ENCODE measurements at places on chromosomes 1 and 21. TPM values are rescaled to one million over a fixed set of nuclear protein-coding genes. Genes with fewer than 3 reads are reported as not detected.

The ADORA3 gene
- total RNA-seq: not detected

The TMPRSS15 gene
- total RNA-seq: not detected

The S100B gene
- not detected for total RNA-seq

The CASQ1 gene
- 4.4 TPM for total RNA-seq

The MAP3K7CL gene
- not detected for total RNA-seq

The PGLYRP3 gene
- not detected for total RNA-seq

The PTPRU gene
- total RNA-seq: 24.6 TPM

The LGR6 gene
- 0.41 TPM for total RNA-seq

The MRPL9 gene
- 214 TPM for total RNA-seq

The ZNF670 gene
- total RNA-seq: 16.4 TPM

The GNAT2 gene
- not detected for total RNA-seq

The CRYAA gene
- total RNA-seq: not detected

The ADAM30 gene
- not detected for total RNA-seq

The GCSAML gene
- total RNA-seq: not detected

DNA sequence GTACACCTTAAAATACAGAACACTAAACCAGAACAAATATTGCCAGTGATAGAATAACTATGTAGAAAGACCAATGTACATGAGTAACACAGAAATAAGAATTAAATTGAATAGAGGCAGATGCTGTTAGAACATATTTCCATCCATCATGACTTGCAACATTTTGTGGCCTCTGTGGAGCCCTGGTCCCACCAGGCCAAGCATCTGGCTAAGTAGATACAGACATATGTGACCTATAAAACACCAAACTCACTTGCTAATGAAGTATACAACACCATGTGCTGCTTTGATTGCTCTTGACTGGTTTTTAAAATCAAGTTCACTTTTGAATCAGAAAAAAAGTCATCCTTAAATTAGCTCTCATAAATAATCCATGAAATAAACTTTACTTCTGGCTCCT lies 20.5 kb downstream of the SLC19A2 start:
- DNase-seq: no peak

DNA sequence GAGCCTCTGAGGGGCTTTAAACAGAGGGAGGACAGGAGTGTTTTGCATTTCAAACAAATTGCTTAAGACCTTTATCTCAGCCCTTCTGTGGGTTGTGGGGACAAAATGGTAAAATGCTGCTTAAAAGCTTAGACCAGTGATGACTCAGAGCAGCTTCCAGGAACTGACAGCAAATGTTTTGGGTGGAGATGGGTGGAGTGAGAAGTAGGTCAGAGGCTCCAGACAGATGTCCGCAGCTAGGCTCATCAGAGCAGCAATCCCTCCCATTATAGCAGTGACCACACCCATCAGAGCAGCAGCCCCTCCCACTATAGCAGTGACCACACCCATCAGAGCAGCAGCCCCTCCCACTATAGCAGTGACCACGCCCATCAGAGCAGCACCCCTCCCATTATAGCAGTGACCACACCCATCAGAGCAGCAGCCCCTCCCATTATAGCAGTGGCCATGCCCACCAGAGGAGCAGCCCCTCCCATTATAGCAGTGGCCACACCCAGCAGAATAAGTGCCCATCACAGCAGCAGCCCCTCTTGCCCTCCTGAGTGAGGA lies 532.2 kb downstream of the MATN1 start:
- DNase-seq: peak; percentile 46

DNA sequence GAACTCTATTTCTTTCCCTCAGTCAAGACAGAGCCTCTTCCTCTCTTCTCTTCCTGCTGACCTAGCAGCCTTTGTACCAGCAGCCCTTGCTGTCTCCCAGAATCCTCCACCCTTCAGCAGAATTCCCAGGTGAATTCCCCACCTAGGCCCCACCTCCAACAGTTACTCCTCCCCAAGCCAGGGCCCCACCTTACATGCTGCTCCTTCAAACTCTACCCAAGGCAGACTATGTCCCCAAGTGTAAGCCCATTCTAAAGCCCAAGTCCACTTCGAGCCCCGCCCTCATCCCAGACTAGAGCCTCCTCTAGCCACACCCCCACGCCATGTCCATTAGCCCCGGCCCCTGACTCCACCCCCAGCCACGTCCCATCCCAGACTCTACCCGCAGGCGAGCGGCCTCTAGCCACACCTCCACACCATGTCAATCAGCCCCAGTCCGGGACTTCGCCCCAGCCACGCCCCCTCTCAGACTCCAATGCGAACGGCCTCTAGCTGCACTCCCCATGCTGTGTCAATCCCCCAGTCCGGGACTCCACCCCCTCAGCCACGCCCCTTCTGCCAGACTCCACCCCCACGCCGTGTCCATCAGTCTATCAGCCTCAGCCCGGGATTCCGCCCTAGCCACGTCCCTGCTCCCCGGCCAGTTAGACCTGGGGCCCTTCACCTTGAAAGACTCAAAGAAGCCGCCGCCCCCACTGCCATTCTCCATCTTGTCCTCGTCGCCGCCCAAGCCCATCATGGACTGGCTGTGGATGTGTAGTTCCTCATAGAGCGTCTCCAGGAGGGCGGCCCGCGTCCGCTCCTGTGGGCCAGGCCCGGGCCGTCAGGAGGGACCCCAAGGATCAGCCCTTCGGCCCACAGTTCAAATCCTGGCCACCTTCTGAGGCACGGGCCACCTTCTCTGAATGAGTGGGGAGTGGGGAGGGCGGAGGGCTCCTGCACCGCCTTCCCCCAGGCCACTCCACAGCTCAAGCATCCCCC lies 61.3 kb downstream of the RAP1GAP start:
- peak; percentile 100 for DNase-seq

GRCh38 chr1:93680420-93681100 lies 1.1 kb downstream of the BCAR3 start:
- DNase-seq: peak; percentile 92

GRCh38 chr1:184199036-184199435 lies 147.5 kb downstream of the TSEN15 start:
- DNase-seq: no peak

DNA sequence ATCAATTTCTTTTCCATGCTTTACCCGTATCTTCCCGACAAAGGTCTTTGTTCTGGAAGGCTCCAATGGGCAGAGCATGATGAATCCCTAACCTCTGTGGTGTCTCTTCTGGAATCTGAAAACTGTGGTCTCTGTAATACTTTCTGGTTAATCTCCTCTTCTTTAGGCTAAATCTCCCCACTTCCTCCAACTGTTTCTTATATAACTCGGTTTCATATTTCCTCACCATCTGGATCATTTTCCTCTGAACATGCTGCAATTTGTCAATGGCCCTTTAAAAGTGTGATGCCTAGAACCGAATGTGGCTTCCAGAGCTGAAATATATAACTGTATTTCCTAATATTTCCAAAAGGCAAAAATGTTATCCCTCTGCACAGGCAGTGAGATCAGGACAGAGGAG lies 66.1 kb downstream of the ALG14 start:
- DNase-seq: no peak

GRCh38 chr1:33680281-33680840 lies 183.5 kb upstream of the HMGB4 start:
- no peak for DNase-seq

- DNase-seq: no peak
These were observed 60.5 kb upstream of the GJB5 start for GRCh38 chr1:34694383-34694782.

- no peak for DNase-seq
These were observed 47.1 kb upstream of the FMN2 start for GRCh38 chr1:240044620-240045019.

- no peak for DNase-seq
These were observed 31.9 kb downstream of the GDAP2 start for GRCh38 chr1:117897551-117897950.

- no peak for DNase-seq
These were observed 28.6 kb downstream of the GFI1 start for GRCh38 chr1:92458146-92458545.

DNA sequence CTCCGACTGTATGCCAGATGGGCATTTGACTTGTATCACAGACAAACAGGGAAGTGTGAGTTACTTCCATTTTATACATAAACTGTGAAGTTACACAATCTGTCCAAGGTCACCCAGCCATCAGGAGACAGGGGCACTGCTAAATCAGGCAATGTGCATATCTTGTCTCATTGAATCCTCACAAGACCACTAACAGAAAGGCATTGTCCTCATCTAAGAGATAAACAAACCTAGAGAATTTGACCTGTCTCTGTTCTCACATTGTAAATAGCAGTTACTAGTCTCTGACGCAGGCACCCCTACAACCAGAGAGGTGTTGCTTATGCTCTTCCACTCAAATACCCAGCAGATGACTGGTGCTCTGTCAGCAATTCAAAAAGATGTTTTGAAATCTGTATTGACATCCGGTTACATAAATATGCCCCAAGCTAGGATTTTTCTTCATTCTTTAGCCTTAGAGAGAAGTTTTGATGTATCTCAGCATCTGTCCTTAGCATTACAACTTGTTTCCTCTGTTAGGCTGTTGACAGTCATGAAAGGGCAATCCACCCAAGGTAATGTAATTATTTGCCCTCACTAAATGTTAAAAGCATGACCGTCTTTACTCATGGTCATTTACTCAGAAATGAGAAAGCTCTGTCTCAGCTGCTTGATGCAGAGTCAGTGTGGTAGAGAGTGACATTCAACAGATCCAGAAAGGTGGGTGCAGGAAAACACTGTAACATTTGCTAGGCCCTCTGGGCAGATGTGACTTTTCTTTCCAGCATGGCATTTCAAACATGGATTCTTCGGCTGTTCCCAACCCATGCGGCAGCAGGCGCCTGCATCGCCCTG lies 51.9 kb upstream of the ZNF326 start:
- DNase-seq: no peak

DNA sequence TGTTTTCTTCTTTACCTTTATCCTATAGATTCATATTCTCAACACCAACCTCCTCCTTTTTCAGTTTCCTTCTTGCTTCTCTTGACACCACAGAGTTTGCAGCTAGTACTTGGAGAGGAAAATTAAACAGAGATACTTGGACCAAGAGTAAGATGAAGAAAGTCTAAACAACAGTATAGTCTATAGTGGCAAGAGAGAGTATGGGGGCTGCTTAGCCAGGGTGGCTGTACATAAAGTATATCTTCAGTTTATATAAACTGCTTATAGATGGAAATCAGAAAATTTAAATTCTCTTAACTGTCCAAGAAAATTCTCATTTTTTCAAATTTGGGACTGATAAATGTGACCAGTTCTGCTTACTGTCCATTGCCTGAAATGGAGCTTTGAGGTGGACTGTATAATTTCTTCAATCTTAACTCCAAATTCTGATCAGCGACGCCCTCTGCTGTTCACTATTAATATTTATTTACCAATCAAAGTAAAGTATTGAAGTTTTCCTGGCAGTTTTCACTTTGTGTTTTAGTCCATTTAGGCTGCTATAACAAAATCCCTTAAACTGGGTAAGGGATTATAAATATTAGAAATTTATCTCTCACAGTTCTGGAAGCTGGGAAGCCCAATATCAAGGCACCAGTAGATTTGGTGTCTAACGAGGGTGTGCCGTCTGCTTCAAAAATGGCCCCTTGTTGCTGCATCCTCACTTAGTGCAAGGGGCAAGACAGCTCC lies 14.8 kb upstream of the METTL18 start:
- DNase-seq: peak; percentile 39

DNA sequence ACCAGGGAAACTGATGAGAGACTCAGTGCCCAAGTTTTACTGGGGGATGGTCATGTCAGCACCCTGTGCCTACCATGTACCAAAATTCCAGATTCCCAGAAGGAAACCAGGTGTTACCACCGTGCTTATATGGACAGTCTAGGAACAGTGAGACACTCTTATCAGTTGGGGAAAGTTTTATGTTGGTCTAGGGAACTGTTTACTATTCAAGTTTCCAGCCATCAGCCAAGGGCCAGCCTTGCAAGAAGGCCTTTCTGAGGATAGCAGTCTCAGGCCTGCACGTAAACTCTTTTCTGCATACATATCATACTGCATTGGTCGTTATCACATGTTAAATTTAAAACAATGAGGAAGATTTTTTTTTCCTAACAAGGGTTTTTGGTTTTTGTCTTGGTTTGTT lies 12.6 kb downstream of the TMEM269 start:
- DNase-seq: no peak

DNA sequence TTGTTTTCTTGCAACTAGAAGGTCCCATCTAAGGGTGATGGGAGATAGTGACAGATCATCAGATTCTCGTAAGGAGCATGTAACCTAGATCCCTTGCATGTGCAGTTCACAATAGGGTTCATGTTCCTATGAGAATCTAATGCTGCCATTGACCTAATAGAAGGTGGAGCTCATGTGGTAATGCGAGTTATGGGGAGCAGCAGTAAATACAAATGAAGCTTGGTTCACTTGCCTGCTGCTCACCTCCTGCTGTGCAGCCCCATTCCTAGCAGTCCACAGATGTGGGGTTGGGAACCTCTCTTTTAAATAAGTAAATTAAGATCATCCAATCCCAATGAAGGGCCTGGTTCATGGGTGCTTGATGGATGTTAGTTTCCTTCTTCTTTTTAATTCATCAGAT lies 148.7 kb upstream of the ATP1B1 start:
- no peak for DNase-seq

GRCh38 chr1:39378377-39378776 lies 113.1 kb upstream of the BMP8A start:
- peak; percentile 74 for DNase-seq

GRCh38 chr1:88697503-88697902 lies 13.4 kb downstream of the PKN2 start:
- no peak for DNase-seq

GRCh38 chr1:184562806-184563205 lies 176.0 kb downstream of the C1orf21 start:
- DNase-seq: no peak

- DNase-seq: no peak
These were observed 58.3 kb downstream of the DSCAM start for GRCh38 chr21:40788635-40789034.

DNA sequence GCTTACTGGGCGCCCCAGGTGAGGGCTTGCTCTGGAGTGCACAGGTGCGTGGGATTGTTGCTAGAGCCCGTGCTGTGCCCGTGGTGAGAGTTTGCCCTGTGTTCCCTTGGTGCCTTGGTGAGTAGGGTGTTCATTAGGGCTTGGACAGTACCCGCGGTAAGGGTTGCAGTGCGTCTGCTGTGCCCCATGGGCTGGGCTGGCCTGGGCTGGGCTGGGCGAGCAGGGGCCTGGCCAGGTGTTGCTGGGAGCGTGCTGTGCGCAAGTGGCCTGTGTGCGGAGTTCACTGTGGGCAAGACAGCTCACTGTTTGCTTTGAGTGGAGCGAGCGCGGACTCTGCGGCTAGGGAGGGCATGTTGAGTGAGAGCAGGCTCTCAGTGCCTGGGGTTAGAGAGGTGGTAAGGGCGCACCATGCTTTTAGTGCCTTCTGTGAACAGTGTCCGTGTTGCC lies 725 bp downstream of the CR1L start:
- no peak for DNase-seq

DNA sequence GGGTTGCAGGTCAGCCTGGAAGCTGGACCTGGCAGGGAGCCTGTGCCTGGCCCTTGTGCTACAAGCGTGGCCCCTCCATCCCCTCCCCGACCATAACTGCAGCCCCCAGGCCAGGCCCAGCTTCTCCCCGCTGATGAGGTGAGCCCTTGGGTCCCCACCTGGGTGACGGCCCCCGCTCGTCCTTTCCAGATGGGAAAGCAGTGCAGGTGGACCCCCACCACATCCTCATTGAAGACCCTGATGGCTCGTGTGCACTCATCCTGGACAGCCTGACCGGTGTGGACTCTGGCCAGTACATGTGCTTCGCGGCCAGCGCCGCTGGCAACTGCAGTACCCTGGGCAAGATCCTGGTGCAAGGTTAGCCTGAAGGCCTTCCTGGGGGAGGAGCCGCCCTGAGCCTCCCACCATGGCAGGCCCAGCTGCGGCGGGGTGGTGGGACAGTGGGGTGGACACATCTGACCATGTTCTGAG lies 56.9 kb downstream of the TRIM11 start:
- no peak for DNase-seq

Measured in H7 (cell line).